ENCODE measurements at places on chromosomes 3 and 15.

DNA sequence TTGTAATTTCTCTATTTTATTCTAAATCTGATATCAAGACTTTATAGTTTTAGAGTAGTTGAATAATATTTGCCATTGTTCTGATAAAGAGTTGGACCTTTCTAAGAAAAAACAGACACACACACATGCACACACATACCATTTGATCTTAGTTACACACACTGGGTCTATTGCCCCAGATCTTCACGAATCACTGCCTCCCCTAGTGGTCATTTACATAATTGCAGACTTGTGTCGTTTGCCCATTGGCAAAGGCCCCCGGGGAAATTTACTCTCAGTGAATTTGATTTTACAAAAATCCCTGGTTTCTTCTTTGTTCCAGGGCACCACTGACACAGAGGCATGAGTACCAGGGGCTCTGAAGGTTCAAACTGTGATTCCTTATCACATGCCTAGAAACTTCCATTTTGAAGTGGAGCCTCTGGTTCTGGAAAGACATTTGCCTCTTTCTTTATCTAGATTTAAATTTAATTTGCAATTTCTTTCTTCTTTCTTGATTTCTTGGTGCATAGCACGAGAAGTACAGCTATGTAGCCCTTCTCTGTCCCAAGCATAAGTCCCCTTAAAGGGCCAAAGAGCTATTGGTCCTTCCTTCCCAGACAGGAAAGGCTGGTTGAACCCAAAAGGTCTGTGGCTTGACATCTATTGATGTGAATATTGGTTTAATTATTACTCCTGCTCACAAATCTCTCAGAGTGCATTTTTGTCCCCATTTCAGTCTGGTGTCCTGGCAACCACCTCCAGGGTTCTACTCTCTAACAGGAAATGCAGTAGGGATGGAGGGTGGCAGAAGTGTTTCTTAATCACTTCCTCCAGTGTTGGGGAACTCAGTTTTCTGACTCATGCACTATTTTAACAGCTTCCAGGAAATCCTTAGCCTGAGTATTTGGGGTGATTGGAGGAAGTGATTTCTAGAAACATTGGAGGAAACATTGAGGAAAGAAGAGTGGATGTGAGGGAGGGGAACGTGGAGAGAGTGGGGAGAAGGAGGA is 32.4 kb upstream of the SLC6A11 start:
- DNase-seq: peak; percentile 49

DNA sequence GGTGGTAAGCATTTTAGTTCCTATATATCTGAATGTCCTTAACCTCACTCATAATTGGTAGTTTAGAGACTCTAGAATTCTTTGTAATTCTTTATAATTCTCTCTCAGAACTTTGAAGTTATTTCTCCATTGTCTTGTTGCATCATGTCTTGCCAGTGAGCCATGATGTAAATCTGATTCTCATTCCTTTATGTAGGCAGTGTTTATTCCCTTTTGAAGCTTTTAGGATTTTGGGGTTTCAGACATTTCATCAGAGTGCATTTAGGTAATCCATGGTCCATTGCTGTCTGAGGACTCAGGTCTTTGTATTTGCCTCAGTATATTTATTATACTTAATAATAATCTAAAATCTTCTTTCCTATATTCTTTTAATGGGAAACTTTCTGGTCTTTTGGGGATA is 20.6 kb downstream of the CMC1 start:
- DNase-seq: no peak

DNA sequence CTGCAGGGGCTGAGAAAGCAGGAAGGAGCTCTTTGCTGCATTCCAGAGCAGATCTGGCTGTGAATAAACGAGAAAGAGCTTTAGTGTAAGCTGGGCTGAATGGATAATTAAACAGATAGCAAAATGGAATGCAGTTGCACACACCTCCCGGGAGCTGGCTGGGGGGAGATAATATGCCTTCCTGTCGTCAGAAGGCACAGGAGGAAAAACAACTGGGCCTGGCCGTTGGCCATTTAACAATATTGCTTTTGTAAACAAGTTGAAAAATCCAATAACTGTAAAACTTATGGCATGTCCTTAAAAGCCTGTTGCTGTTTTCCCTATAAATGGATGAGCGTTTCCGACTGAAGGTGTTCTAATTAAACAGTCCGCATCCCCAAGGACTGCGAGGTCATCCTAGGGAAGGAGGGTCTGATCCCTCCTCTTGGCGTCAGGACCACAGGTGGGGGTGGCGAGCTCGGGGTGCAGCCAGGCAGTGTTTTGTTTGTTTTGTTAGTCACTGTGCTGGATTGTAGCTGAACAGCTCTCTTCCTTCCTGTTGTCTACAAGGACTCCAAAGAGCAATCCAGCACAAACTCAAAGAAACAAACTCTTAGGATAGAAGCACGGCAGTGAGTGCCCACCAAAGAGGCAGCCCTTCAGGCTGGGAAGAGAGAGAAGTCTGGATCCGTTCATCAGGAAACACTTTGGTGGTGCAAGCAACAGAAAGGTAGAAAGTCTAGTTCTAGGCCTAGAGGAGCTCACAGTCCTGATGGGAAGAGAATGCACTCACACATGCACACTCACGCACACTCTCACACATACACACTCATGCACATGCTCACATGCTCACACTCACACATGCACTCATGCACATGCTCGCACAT is 133.4 kb upstream of the SMAD3 start:
- DNase-seq: peak; percentile 45

- no peak for DNase-seq
Measured at GRCh38 chr3:45715945-45716344, 26.7 kb downstream of the SACM1L start.

DNA sequence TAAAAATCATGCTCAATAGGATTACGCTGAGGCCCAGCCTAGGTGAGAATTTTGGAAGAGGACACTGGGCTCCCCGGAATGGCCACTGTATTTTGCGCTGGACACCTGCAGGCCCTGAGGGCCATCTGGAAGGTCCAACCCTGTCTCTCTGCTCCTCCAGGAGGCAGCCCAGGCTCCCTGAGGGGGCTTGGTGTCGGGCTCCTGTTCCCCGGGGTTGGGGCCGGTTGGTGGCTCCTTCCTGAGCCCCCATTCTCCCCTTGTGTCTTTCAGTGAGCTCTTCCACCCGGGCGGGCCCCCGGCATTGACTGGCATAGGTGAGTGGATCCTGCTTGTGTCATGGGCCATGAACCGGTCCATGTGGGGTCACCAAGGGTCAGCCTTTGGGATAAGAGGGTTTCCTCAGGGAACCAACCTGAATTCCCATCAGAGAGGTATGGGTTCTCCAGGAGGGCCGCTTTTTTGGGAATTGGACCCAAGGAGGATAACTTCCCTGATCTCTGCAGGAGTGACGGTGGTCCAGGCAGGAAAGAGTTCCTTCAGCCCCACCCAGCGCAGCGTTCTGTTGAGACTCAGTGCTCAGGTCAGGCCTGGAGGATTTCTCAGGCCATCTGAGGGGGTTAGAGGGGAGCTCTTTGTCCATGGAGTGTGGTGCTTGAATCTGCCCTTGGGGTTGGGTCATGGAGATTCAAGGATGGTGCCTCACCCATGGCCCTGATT is 187.8 kb downstream of the UBE3A start:
- no peak for DNase-seq

DNA sequence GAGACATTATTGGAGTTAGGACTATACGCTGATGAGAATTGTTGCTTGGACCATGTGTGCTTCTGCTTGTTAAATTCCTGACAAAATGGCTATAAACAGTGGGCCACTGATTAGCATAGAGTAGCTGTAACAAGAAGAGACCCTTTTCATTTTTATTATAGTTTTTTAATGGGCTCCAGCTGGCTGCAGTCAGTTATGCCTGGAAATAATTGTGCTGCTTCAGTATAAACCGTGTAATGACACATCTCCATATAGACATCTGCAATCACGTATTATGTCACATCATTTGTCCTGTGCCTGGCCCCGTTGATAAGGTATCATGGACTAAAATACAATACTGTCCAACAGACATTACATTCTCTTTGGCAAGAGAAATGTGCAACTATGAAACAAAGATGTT is 50.9 kb downstream of the ARPP21 start:
- no peak for DNase-seq

- no peak for DNase-seq
Measured at GRCh38 chr15:84855136-84855535, 29.3 kb upstream of the SLC28A1 start.

Data from iPS-NIHi11 (cell line).